A549 treated with dexamethasone at 1 μM for 4 hours (cell line): ENCODE measurements at places on chromosomes 7 and 10. TPM values are rescaled to one million over a fixed set of nuclear protein-coding genes. Genes with fewer than 3 reads are reported as not detected.

NRP1 gene
- total RNA-seq, result 63.7 to 98.6 TPM (median 87.4 TPM) in 5 replicates

FASTK gene
- 46.1 to 78.7 TPM (median 71.2 TPM) in 5 replicates for total RNA-seq

SCART1 gene
- total RNA-seq, result 0.14 to 0.33 TPM (median 0.29 TPM) in 5 replicates

TMEM213 gene
- not detected in 5 replicates for total RNA-seq

OPN4 gene
- 0.04 TPM in 1 of 5 replicates, not detected in the others for total RNA-seq

GIMAP2 gene
- not detected in 5 replicates for total RNA-seq

NFE2L3 gene
- total RNA-seq, result 8.1 to 10.4 TPM (median 8.7 TPM) in 5 replicates

HYAL4 gene
- 0.04 TPM in 1 of 5 replicates, not detected in the others for total RNA-seq

PDE1C gene
- 2.4 to 4.0 TPM (median 3.1 TPM) in 5 replicates for total RNA-seq

FAM180A gene
- 0.05 to 0.15 TPM (median 0.09 TPM) in 4 of 5 replicates, not detected in the other for total RNA-seq

CARD11 gene
- 2.1 to 2.7 TPM (median 2.3 TPM) in 5 replicates for total RNA-seq

SYT15B gene
- 2.2 to 3.9 TPM (median 3.5 TPM) in 5 replicates for total RNA-seq

ANKRD61 gene
- total RNA-seq, result 0.26 to 0.97 TPM (median 0.67 TPM) in 5 replicates

SSC4D gene
- 0.97 to 1.5 TPM (median 1.3 TPM) in 5 replicates for total RNA-seq

LEP gene
- total RNA-seq, result not detected in 5 replicates

FAM24B gene
- 9.0 to 13.1 TPM (median 12.1 TPM) in 5 replicates for total RNA-seq

LRRC17 gene
- 0.03 to 0.13 TPM (median 0.06 TPM) in 4 of 5 replicates, not detected in the other for total RNA-seq

NKX2-3 gene
- 0.05 TPM in 2 of 5 replicates, not detected in the others for total RNA-seq

AKR1C8 gene
- 0.07 to 0.14 TPM (median 0.08 TPM) in 5 replicates for total RNA-seq

ATP5MK gene
- total RNA-seq, result 451 to 571 TPM (median 503 TPM) in 5 replicates

TACR2 gene
- total RNA-seq, result 0.06 to 0.21 TPM (median 0.10 TPM) in 4 of 5 replicates, not detected in the other

FAM13C gene
- 0.07 to 0.32 TPM (median 0.14 TPM) in 4 of 5 replicates, not detected in the other for total RNA-seq

UFSP1 gene
- 3.9 to 6.1 TPM (median 4.5 TPM) in 5 replicates for total RNA-seq

EMX2 gene
- not detected in 5 replicates for total RNA-seq

FAM25A gene
- total RNA-seq, result not detected in 5 replicates

SLC18A3 gene
- total RNA-seq, result 0.04 to 0.06 TPM in 2 of 5 replicates, not detected in the others

SPDYE2B gene
- not detected in 5 replicates for total RNA-seq

SEMA3E gene
- total RNA-seq, result 1.5 to 2.4 TPM (median 2.0 TPM) in 5 replicates

PAXIP1 gene
- 11.7 to 16.2 TPM (median 14.7 TPM) in 5 replicates for total RNA-seq

OPN1SW gene
- not detected in 5 replicates for total RNA-seq
